Stomach (tissue), 19 donors: ENCODE measurements at places on chromosomes 12 and 14.
A peak's percentile ranks its signal among the peaks of the same experiment; 100 is the strongest.

DNA sequence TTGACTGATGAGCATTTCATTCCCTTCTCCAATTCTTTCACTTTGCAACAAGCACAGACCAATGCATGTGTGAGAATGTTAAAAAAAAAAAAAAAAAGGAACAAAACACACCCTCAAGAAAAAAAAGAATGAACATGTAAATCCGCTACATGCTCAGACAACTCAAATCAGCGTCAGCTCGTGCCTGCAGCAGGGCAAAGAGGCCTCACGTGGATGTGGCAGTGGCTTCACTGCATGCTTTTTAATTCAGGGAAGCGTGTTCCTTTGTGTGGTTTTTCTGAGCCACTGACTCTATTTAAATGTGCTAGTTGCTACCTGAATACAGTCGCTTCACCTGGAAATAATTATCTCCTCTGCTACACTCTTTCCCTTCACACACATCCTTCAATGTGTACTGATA lies 55.1 kb downstream of the PPP1R36 start:
- DNase-seq = peak; percentile 39

DNA sequence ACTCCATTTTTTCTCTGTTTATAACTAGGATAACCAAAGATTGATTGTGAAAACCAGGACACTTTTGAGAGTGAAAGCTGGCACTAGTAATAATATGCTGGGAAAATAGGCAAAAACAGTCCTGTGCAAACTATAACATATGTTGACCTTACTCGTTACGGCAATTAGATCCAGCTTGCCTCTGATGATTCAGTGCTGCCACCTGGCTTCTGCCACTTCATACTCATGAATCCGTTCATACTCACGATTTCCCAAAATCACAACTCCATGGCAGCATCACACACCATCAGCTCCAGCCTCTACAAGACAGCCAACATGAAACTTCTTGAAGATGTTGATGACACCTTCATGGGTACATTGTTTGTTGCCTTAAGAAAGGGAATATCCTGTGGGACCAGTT lies 49.1 kb upstream of the CAND1 start:
- peak; percentile 34 for DNase-seq

DNA sequence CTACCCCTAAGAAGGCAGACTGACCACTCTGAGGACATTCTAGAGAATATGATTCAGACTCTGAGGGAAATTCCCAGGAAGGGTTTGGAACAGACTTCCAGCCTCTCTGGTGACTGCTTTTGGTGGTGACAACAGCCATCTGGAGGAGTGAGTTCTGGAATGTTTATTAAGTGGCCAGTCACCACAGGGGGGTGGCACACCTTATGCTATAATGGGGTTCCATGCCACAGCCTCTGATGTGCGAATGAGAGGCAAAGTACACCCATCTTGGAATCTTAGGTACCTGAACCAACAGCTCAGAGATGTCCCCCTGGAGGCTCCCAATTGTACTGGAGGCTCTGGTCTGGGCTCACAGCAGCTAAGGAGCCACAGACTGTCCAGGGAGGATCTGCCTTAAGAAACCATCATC lies 9.5 kb upstream of the TINF2 start:
- DNase-seq = no peak

GRCh38 chr12:59372956-59373355 lies 222.9 kb upstream of the SLC16A7 start:
- peak; percentile 25 for DNase-seq

DNA sequence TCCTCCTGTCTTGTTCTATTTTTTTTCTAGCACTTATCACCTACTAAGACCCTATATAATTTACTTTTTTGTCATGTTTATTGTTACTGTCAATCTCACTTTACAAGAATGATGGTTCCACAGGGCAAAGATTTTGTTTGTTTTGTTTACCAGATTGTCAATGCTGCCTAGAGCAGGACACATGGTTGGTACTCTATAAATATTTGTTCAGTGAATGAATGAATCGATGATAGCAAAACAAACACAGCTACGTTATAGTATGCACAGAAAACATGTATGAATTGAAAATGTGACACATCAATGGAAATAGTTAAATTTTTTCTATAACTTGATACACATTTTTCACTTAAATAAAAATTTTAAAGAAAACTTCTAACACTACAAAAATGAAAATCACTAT lies 67.1 kb upstream of the KRR1 start:
- no peak for DNase-seq

- DNase-seq = no peak
Observed at GRCh38 chr12:38282886-38283285, 33.7 kb upstream of the ALG10B start.

GRCh38 chr12:62658910-62659309 lies 192.3 kb downstream of the MON2 start:
- no peak for DNase-seq

GRCh38 chr14:50813544-50813863 lies 17.5 kb downstream of the NIN start:
- no peak for DNase-seq

DNA sequence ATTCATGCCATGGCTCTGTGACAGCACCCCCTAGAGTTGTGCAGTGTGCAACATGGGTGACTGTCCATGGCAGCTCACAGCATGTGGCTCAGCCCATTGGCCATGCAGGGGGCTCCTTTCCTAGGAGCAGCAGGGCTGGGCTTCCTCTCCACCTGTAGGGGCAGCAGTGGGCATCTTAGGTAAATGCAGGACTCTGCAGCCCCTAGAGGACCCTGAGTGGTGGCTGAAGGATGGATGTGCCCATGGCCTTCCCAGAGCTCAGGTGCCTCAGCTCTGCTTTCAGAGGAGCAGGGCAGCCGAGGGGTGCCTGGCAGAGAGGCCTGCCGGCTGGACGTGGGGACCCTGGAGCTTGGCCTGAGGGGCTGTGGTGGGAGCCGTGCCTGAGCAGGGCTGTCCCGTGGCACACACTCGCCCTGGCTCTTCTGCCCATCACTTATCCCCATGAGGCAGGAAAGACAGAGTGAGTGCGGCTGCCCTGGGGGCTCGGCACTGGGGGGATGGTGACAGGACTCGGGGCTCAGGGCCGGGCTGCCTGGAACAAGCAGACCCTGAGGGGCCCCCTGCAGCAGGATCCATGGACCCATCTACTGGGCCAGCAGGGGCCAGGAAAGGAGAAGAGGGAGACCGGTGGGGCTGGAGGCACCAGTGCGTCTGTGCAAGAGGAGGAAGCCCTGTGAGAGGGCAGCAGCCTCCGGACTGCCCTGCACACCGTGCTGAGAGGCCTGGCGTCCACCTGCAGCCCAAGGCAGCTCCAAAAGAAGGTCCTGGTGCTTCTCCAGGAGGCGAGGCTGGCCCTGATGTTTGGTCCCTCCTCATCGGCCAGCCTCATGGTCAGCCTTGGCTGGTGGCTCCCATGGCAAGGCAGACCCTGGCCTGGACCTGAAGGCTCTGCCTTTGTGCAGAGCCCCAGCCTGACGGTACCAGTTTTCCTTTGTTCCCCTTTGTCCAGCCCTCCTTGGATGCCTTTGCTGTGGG lies 7.6 kb downstream of the ADSS1 start:
- DNase-seq = no peak

GRCh38 chr12:65536876-65537681 lies 258.6 kb downstream of the MSRB3 start:
- DNase-seq = no peak

DNA sequence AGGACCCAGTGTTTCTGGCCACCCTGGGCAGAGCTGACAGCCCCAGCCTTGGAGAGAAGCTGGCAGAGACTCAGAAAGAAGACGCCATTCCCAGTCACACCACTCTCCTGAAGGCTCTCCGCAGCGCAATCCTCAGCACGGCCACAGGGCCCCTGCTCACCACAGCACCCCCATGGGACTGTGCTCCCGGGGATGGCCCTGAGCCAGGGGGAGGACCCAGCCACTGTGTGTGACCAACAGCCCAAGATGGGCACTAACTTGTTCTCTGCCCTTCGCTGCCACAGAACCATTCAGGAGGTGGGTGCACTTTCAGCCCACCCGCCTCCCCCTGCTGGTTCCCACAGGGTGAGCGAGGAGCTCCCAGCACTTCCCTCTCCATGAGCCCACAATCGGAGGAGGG lies 57.1 kb downstream of the CCNK start:
- peak; percentile 53 for DNase-seq

DNA sequence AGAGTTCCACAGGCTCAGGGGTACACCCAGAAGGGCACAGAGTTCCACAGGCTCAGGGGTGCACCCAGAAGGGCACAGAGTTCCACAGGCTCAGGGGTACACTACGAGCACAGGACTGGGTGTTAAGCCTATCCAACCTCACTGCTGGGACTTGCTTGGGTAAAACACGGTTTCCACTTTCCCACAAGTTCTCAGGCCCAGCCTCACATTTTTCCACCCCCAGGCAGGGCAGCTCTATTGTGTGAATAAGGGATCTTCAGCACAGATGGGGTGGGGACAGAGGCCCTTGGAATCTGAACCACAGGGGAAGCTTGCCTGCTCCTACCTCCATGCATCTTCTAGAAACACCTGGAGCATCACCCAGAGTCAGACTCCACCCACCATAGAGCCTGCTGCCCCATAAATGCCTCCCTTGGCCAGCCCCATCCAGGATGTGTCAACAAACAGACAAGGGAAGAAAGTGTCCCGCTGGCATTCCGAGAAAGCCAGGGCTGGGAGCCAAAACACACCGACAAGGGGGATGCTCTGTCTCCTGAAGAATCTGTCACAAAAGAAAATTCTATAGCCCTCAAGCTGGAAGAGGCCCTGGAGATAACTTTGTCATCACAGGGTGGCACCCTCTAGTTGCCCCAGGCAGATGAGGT lies 4.8 kb downstream of the CRACR2A start:
- DNase-seq = no peak

DNA sequence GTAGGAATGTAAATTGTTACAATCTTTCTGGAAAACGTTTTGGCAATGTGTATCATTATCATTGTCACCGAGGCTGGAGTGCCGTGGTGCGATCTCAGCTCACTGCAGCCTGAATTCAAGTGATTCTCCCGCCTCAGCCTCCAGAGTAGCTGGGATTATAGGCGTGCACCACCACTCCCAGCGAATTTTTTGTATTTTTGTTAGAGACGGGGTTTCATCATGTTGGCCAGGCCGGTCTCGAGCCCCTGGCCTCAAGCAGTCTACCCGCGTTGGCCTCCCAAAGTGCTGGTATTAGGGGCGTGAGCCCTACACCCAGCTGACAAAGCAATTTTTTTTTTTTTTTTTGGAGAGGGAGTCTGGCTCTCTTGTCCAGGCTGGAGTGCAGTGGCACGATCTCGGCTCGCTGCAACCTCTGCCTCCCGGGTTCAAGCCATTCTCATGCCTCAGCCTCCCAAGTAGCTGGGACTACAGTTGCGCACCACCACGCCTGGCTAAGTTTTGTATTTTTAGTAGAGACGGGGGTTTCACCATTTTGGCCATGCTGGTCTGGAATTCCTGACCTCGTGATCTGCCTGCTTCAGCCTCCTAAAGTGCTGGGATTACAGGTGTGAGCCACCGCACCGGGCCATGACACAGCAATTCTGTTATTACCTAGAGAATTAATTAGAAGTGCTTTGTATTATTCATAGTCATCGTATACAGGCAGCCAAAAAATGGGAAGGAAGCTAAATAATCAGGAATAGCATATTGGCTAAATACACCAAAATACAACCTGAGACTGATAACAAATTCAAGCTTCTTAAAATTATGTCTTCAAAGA lies 1.2 kb downstream of the ACTR6 start:
- DNase-seq = no peak

DNA sequence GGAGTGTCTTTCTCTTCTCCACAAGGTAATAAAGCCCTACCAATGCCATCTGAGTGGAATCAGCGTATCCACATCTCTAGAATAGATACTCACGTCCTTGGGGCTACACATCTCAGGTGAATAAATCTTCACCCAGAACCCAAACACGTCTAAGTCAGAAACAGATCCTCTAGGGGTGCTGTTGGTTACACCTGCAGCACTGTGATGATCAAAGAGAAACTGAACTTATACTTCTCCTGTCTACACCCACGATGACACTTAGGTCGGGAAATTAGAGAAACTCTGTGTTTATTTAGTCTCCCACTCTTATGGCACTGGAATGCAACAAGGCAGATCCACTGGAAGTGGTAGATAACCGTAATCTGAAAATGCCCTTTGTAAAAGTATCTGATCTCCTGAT lies 46.2 kb downstream of the WIF1 start:
- DNase-seq = no peak

- no peak for DNase-seq
Observed at GRCh38 chr12:43312991-43313505, 239.0 kb downstream of the ADAMTS20 start.

GRCh38 chr14:45083617-45083975 lies 320 bp upstream of the PRPF39 start:
- DNase-seq = no peak

GRCh38 chr14:91294153-91294552 lies 49.6 kb upstream of the GPR68 start:
- DNase-seq = no peak

GRCh38 chr14:51004801-51005526 lies 60.7 kb upstream of the PYGL start:
- DNase-seq = no peak

- DNase-seq = peak; percentile 83
Observed at GRCh38 chr14:67583711-67584644, 16.1 kb downstream of the PIGH start.

GRCh38 chr12:49340095-49340870 lies 3.3 kb upstream of the C1QL4 start:
- no peak for DNase-seq

DNA sequence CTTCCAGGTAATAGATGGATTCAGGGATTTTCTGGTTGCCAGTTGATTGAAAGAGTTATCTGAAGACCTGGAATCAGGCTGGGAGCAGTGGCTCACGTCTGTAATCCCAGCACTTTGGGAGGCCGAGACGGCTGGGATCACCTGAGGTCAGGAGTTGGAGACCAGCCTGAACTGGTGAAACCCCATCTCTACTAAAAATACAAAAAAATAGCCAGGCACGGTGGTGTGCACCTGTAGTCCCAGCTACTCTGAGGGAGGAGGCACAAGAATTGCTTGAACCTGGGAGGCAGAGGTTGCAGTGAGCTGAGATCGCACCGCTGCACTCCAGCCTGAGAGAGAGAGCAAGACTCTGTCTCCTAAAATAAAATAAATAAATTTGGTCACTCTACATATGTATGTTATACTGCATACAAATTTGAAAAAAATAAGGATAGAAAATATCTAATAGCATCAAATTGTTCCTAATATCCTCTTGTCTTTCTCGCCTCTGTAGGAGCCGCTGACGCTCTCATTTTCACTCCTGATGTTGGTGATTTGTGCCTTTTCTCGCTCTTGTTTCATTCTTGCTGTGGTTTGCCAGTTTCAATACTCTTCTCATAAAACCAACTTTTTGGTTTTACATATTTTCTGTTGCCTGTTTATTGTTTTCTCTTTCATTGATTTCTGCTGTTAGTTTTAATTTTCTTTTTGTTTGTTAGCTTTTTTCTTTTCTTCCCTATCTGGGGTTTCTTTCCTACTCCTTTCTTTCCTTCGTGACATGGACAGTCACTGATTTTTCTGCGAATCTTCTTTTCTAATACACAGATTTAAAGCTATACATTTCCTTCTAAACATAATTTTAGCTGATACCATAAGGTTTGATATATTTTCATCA lies 23.8 kb upstream of the PLD4 start:
- no peak for DNase-seq

- DNase-seq = peak; percentile 57
Observed at GRCh38 chr14:88535149-88535548, 19.7 kb downstream of the PTPN21 start.
